ENCODE measurements at places on chromosomes 3 and 15.

GRCh38 chr15:69344238-69344637 lies 45.5 kb downstream of the PAQR5 start:
- DNase-seq = no peak

DNA sequence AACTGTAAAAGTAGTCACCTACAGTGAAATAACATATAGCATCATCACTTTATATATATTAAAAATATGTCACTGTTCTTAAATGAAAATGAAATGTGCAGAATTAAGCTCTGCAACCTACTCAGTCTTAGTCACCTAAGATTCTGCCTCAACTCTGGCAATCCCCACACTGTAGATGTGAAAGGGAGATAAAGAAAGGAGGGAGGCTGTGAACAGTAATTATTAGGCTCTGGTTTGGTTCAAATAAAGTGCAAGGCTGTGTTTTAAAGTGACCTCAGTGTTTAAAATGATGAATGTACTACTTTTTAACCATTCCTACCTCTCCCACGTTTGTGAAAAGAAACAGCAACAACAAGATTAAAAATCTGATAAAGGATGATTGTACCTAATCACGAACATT lies 72.2 kb downstream of the ATP8B4 start:
- no peak for DNase-seq

- DNase-seq = peak; percentile 65
Measured at GRCh38 chr3:51371943-51372557, 13.0 kb upstream of the MANF start.

DNA sequence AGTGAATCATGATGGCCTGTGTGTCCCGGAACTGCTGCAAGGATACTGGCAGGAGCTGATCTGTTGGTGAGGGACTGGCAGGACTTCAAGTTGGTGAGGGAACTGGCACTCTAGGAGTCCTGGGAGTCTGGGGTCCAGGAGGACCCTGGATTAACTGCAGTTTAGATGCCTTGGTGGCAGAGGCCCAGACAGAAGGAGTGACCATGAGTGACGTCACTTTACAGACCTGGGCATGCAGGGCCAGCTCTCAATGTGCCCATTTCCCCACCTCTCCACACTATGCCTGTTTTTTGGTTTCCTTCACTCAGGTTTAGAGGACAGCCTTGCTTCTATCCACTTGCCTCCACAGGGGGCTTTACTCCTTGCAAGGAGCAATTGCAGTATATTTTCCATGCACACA lies 154.1 kb downstream of the EPHB1 start:
- no peak for DNase-seq

DNA sequence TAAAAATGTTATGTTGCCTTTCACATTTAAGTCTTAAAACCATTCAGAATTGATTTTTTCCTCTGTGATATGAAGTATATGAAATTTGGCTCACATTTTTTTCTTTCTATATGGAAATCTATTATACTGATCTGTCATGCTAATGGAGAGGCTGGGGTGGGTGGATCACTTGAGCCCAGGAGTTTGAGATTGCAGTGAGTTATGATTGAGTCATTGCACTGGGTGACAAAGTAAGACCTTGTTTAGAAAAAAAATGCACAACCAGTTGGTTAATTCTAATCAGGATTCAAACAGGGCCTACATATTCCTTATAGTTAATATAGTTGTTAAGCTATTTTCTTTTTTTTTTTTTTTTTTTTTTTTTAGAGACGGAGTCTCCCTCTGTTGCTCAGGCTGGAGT lies 230.5 kb downstream of the MFSD1 start:
- no peak for DNase-seq

DNA sequence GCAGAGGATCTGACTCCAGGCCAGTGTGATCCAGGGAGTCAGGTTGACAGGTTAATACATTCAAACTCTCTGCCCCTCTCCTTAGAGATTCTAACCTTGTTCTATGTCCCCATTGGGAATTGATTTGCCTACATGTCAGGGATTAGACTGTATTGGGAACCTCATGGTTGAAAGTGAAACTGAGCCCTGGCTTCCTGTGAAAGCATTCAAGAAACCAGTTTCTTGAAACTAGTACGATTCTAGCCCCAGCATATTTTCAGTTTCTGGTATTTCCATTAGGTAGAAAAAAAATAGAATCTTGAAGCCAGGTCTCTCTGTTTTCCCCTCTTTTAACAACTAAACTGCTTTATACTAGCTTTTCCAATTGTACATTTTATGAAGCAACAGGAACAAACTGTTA lies 140.4 kb upstream of the ABI3BP start:
- no peak for DNase-seq

DNA sequence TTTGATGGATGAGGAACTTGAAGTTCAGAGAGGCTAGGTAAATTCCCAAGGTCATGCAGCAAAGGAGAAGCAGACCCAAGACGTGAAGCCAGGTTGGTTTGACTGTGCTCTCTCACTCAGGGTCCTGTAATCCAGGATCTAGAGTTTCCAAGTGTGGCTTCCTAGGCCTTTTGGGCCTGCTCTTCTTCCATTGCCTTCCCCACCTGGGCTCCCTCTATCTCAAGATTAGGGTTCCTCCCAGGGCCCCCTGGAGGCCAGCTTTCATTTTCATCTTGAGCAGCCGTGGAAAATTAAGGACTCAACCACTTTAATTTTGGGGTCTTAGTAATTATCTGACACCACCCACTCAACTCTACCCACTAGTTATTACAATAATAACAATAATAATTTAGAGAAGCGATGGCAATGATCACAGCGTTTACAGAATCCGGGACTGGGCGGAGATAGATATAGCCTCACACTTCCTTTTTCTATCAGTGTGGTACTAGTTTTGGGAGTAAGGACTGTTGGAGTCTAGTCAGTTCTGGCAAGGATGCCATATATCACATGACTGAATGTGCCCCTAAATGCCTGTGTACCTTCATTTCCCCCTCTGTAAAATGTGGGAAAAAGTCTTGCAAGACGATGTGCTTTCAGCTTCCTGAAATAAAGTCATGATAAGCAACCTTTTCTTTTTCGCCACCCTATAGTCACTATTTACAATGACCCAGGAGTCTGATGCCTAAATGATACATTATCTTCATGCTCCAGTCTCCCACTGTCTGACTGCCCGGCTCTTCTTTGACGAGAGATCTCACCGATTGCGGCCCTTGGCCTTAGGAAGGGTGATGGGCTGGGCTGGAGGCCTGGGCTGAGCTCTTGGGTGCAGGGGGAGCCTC lies 30.2 kb upstream of the MAGEF1 start:
- DNase-seq = no peak

- DNase-seq = no peak
Measured at GRCh38 chr3:188229177-188229576, 75.2 kb downstream of the LPP start.

- no peak for DNase-seq
Measured at GRCh38 chr15:49621401-49621811, 558 bp downstream of the DTWD1 start.

DNA sequence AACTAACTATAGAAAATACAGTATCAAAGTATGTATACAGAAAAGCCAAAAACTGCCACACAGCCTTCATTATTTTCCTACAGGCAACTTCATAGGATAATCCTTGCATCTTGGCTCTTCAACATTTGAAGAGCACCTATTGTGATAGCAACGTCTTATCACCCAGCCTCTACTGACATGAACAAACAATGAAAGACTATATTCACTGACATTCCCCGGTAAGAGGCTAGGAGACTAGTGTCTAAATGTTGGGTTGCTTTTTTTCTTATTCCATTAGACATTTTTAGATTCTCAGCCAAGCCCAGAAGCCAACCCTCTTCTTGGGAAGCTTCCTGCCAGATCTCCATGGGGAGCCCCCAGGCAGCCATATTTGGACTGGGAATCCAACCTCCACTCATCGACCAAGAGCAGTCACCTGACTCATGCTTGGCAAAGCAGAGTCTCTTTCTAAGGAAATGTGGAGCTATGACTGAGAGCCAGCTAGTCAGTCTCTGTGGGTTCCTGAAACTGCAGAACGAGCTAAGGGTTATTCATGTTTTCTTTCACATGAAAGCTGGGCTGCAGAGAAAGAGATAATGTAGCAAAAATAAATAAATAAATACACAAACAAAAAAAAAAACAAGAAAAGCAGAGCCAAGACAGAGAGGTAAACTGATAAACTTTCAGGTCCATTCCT lies 227.5 kb downstream of the MAGI1 start:
- DNase-seq = no peak

DNA sequence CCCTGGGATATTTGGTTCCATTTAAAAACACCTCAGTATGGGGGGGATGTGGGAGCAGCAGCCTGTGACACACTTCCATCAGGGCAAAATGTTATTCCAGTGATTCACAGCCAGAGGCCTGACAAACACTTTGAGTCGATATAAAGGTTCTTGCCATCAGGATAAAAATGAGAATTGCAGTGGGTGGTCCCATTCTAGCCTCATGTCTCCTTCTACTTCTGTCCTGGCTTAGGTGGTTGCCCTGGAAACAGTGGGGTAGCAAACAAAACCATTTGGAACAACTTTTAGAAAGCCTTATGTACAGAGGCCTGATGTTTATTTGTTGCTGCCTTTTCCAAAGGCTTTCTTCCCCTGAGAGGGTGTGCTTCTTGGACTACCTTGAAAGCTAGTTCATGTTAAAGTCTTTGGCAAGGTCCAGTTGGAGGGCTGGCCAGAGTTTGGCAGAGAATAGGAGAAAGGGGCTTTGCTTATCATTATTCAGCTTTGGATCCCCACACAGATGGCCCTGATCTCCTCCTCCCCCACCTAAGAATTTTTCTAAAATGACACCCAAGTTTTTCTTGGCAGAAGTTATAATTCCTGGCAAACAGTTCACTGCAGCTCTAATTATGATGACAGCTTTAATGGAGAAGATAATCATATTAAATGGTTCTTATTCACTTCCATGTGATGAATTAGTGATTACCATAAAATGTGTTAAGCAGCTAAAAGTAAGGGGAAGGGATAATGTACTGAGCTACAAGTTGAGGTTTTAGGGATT lies 84.2 kb upstream of the ZNF280D start:
- peak; percentile 13 for DNase-seq

DNA sequence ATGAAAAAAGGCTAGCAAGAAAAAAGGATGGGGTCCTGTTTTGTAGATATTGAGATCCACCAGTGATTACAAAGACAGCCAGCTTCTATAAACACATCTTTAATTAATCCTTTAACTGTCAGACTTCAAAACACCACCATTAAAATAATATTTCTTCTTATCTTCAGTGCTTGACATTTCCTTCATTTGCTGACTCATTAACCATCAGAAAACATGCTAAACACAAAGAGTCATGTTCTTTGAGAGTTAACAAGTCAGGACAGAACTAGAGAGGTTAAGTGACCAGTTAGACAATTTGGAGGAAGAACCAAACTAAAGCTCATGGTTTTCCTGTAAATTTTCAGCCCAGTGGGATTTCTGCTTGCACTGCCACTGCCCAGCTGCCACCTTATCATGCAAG lies 111.4 kb downstream of the MEIS2 start:
- no peak for DNase-seq

DNA sequence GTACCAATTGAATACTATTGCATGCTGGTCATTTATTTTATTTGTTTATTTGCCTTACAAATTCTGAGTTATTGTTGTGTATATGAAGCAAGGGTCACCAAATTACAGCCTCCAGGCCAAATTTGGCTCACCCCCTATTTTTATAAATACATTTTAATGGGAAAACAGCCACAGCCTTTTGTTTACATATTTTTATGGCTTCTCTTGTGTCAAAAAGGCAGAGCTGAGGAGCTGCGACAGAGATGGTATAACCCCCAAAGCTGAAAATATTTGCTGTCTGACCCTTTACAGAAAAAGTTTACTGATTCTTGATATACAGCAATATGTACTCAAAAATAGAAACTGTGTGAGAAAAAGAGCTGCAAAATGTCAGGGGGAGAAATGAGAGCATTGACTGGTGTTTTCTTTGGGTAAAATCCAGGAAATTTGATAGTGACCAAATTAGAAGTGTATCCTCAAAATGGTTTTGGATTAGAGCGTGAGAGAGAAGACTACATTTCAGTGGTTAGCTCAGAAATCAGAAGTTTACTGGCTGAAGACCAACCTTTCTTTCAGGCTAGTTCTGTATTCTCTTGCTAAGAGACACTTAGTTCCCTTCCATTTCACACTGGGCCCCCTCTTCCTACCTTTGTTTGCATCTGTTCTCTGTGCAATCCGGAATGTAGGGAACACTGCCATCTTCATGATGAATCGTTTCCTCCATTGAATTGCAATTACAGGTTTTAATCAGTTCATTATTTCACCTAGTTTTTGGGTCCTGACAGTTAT lies 757.8 kb downstream of the AGBL1 start:
- DNase-seq = no peak

DNA sequence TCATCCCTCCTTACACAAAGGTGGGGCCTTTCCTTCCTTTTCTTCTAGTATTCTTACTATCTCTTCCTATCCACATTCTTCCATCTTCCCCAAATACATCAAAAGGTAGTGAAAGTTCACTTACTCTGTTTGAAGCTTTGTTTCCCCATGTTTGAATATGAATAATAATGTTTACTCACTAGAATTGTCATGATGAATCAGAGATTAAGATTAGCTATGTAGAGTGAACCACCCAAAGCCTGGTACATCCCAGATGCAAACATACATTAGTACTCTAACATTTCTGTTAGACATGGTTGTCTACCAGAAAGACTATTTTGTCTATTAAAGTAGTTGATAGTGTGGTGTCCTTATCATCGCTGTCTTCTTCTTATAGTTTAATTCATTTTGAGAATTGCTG lies 327.1 kb upstream of the TBC1D5 start:
- no peak for DNase-seq

GRCh38 chr3:159624616-159625015 lies 364.0 kb upstream of the IL12A start:
- no peak for DNase-seq

DNA sequence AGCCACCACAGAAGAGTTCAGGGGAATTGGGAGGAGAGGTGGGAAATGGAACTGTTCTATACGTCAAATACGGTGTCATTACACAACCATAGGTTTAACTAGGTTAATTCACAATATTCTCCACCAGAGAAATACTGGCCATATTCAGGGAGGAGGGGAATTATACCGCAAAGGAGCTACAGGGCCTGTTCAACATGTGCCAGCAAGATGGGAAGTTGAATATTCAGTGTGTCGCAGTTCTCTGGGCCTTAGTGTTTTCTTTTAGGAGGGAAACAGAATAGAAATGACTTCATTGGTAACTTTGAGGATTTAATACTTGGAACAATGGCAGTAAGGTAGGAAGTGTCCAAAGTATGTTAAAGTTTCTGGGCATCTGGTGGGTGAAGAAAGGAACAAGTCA lies 18.0 kb upstream of the FBXW12 start:
- no peak for DNase-seq

- no peak for DNase-seq
Measured at GRCh38 chr3:28699283-28699682, 350.7 kb upstream of the AZI2 start.

DNA sequence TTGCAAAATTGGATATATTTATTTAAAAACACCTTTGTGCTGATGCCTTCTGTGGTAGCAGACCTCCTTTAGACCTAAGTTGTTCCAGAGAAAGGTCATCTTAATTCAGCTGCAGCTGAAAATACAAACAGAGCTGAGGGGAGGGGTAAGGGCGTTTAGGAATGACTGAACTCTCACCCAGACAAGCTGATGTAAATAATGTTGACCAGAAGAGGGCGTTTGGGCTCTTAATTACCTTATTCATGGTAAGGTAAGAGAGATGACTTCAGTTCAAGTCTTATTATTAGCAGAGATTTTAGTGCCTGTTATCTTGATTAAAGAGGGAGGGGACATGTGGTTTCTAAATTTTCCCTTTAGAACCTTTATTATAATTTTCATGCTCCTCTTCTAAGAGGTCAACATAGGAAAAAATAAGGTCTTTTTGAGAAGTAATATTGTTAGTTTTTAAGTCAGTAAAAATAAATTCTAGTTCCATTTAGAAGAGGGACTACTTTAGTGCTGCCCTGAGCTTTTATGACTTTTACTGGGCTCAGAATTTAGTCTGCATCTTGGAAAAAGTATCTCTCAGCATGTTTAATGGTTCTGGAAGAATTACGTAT lies 46.3 kb downstream of the GPR171 start:
- peak; percentile 25 for DNase-seq
